ENCODE measurements at places on chromosomes 11 and 22.

GRCh38 chr11:30045921-30046577 lies 29.2 kb upstream of the KCNA4 start:
- DNase-seq, result no peak

GRCh38 chr22:16969508-16970327 lies 38.3 kb downstream of the GAB4 start:
- no peak for DNase-seq

DNA sequence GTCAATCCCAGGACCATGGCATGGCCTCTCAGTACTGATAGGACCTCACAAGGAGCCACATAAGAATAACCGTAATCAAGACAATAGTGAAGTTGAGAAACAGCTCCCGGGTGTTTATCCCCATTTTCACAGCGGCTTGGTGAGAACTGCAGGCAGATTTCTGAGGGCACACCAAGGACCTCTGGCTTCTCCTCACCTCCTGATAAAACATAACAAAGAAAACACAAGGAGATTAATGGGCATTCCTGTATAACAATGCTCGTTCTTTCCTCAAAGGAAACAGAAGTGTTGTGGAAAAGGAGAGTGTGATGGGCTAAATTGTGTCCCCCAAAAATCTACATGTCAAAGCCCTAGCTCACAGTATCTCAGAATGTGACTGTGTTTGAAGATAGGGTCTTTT lies 4.0 kb downstream of the SLN start:
- no peak for DNase-seq

GRCh38 chr11:71964641-71965040 lies 34.1 kb upstream of the IL18BP start:
- DNase-seq, result no peak

- DNase-seq, result no peak
These were observed 159.9 kb upstream of the PDGFD start for GRCh38 chr11:104323841-104324240.

DNA sequence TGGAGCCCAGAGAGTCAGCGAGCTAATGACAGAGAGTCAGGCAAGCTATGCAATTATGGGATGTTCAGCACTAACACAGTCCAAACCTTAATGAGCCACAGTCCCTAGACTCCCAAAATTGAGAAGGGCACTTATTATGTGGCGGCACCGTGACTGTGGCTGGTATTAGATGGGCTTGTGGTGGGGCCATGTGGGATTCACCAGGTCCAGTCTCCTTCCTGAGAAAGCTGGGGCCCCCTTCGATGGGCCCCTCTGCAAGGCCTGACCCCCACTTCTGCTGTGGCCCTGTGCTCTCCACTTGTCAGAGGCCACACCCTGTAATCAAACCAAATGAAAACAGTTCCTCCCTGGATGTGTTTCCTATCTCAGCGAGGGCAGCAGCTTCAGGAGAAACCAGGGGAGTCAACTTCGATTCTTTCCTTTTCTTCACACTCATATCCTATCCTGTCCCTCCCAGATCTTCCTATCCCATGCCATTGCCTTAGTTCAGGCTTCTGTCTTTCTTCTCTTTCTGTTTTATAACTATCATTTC lies 42.9 kb downstream of the INSC start:
- DNase-seq, result no peak

GRCh38 chr11:35337136-35337913 lies 82.0 kb downstream of the SLC1A2 start:
- DNase-seq, result no peak

DNA sequence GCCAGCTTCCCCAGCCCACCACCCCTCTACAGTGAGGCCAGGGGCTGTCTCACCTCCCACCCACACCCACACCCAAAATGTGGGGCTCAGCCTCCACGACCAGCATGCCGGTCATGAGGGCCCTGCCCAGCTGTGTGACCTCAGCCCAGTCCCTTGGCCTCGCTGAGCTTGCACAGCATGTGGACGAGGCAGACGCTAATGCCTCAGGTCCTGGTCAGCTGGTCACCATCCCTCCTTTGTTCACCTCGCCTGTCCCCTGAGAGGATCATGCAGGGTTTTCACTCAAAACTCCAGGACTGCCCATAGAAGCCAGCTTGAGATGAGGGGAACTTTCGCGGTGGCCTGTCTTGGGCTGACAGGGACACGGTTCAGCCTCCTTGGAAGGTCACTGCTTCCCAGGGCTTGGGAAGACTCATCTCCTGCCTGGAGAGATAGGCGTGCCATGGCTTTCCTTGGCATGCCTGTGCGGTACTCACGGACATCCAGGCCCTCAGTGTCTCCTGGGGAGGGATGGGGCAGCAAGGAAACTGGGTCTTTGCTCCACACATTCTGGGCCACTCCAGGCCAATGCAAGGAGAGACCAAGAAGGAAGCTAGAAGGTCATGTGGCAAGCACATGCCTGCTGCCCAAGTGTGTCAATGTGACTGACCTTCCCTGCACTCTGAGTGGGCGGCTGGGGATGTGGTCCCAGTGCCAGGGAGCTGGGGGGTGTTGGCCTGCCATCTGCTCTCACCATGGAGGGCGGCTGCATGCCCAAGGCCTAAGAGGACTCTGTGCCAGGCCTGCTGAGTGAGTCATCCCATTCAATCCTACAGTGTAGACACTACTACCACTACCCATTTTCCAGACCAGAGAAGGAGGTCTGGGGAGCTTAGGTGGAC lies 3.2 kb upstream of the RTN4R start:
- no peak for DNase-seq

- no peak for DNase-seq
These were observed 162.3 kb upstream of the GRK3 start for GRCh38 chr22:25402160-25402500.

GRCh38 chr11:100681064-100681502 lies 6.0 kb upstream of the ARHGAP42 start:
- DNase-seq, result peak; percentile 28

DNA sequence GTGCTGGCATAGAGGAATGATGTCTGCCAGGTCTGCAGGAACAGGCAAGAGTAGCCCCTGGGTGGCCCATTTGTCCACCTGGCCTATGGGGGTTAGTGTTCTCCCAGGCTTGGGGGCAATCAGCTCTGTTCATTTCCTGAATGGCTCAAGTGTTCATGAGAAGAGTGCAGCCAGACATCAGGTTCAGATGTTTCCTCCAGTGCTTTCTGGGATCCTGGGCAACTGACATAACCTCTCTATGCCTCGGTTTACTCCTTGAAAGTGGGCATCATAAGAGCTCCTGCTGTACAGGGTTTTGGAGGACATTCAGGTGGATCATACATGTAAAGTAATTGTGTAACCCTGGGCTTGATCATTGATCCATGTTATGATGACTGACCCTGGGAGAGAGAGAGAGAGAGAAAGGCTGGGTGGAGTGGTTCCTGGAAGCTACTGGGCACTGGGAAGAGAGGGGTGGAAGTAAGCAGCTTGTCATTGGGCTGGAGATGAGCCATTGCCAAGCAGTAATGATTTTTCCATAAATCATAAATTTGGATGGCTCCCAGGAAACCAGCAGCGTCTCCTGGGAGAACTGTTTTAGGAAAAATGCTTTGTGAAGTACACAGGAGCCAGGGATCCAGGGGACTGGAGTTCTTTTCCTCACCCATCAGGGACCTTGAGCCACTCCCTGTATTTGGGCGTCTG lies 30.2 kb upstream of the ACCSL start:
- no peak for DNase-seq

DNA sequence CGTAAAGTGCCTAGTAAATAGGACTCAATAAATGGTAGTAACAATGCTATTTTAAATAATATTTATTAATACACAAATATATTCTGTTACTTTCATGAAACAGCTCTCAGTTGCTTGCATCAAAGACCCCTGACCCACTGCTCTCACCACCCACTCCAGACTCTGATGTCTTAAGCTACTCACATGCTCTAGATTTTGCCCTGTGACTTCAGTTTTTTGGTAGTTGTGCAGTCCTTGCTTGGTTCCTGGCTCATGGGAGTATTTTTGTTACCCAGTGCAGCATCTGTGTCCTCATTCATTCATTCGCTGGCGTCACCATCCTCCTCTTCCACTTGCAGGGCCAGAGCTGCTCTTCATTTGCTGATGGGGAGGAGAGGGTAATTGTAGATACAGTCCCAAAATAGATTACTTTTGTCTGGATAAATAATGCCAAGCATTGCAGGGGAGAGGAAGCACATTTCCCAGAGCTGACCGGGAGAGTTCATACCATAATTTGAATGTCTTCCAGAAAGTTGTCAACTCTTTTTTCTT lies 12.7 kb downstream of the MRPL48 start:
- DNase-seq, result no peak

- no peak for DNase-seq
These were observed 116.6 kb upstream of the TOP3B start for GRCh38 chr22:22099194-22099486.

DNA sequence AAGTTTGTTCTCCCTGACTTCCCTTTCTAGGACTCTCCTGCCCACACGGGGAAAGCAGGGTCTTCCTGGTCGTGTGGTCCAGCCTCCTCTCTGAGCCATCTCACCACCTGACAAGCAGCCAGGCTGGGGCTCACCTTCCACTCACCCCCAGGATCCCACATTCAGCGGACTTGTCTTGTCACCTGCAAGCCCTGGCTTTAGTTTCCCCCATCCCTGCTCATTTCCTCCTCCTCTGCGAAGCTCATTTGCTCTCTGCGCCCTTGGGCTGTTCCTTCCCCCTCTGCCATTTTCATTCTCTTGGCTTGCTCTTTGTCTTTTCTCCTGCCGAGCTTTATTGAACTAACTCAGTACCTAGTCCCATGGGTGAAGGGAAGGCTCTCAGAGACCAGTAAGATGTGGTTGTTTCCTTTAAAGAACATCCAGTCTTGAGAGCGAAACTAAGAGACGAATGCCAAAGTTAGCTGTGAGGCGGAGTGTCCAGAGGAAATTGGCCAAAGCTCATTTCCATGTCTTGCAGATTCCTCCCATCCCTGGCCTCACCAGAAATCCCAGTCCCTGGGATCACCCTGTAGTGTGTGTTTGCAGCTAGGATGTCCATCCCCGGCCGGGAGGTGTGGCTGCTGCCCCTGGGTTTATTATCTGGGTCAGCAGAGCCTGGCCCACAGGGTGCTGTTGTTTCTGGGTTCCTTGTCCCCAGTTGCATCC lies 2.0 kb downstream of the ST14 start:
- no peak for DNase-seq

DNA sequence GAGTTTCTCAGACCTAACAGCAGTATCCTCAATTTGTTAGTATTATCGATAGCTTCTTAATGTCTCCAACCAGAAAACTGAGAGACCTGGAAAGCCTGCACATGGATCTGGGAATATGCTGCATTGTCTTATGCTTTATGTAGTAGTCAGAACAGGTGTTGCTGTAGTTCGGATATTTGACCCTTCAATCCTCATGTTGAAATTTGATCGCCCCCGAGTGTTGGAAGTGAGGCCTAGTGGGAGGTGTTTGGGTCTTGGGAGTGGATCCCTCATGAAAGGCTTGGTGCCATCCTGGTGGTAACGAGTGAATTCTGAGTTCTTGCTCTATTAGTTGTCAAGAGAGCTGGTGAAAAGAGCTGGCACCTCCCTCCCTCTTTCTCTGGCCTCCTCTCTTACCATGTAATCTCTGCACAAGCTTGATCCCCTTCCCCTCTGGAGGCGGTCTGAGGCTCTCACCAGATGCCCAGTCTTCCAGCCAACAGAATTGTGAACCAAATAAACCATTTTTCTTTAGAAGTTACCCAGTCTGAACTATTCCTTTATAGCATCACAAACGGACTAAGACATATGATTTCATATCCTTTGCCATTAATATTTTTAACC lies 227.1 kb downstream of the DDX10 start:
- no peak for DNase-seq

GRCh38 chr11:79440571-79441460 lies at the start of gene TENM4:
Gene TENM4, minus strand, starts transcription at chr11:79441030. Its CDS starts 371,086 bp downstream, at chr11:79069944.
- DNase-seq, result no peak

GRCh38 chr22:49577168-49578060 lies 250.3 kb downstream of the BRD1 start:
- DNase-seq, result no peak

DNA sequence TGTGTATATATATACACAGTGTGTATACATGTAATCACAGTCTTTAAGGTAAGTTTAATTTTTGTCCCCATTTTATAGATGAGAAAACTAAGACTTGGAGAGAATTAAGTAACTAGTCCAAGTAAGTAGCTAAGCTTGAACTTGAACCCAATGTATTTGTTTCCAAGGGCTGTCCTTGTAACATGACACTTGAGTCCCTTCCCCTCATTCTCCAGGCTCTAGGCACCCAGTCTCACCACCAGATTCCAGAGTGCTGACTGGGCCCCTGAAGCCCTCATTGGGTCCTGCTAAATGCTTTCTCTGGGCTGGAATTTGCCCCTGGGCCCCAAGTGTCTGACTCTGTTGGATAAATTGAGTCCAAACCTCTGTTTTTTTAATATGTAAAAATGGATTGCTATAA lies 45.5 kb downstream of the ADM start:
- DNase-seq, result no peak

DNA sequence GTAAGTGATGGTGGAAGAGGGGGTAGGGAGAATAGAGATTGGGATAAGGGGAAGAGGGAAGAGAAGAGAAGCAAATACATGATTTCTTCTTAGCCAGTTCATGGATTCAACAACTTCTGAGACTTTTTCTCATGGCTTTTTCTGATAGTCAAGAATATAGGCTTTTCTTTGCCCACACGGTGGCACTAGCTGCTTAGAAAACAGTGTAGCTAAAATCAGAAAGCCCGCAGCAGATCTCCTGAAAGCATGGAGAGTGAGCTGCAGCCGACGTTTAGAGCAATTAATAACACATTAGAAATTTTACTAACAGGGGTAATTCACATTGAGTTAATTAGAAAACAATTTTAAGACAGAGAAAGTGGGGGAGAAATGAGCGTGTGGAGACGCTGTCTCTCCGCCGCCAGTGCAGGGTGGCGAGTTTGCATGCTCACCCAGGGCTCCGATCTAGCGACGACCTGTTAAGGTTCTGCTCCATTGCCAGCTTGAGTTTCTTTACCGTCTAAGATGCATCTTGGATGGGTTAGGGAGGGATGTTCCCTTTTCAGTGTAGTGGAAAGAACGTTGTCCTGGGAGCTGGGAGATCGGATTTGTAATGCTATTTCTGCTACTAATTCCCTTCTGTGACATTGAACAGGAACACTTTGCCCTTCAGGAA lies 3.3 kb upstream of the RAG1 start:
- DNase-seq, result peak; percentile 62

- DNase-seq, result no peak
These were observed 15.8 kb downstream of the C11orf71 start for GRCh38 chr11:114384487-114384886.

GRCh38 chr11:127114035-127114434 lies 113.5 kb upstream of the KIRREL3 start:
- no peak for DNase-seq

Measured in CD4-positive, alpha-beta T cell (primary cell).